ENCODE measurements at places on chromosomes 5 and 9.

- DNase-seq, result no peak
These were observed 101.2 kb downstream of the ESM1 start for GRCh38 chr5:54884195-54884536.

DNA sequence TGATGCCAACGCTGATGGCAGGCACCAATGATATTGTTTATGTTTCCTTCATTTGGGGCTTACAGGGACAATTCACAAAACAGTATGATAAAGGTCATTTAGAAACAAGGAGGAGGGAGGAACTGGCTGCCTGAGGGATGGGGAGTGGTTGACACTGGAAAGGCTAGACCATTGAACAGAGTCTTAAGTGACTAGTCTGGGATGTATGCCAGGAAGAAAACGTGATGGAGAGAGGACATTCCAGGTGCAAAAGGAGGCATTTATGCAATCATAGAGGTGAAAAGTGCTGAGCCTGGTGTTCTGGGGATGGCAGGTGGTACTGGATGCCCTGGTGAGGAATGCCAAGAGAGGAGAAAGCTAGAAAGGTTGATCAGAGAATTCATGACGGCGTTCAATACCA lies 153.4 kb downstream of the ZNF462 start:
- DNase-seq, result no peak

DNA sequence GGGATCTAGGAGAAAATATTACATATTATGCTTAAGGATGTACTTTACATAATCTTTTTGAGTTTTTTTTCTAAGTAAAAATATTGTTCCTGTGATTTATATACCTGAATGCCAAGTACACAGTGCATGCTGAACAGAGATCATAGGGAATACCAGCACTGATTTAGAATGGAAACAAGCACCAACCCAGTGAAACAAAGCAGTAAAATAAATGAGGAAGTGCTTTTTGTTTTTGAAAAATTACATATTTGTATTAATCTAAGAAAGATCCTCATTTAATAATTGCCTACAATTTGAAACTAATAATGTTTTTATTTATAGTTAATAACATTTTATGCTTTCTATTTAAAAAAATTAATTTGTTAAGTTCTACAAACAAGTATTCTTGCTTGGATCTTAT lies 18.0 kb downstream of the GARNL3 start:
- DNase-seq, result no peak

DNA sequence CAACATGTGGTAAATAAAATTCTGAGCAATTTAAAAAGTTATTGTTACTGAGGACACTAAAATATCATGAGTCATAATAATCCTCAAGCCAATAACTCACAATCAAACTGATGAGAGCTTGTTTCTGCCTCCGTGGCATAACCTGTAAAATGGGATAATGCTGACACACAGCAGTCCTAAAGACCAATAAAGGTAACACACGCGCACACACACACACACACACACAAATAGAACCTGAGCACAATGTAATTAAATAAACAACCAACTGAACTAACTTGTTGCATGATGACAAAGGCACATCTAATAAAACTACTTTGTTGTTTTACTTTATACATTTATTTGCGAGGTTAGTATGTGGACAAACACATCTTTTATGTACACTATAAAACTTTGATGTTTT lies 358.2 kb downstream of the BNC2 start:
- DNase-seq, result no peak

DNA sequence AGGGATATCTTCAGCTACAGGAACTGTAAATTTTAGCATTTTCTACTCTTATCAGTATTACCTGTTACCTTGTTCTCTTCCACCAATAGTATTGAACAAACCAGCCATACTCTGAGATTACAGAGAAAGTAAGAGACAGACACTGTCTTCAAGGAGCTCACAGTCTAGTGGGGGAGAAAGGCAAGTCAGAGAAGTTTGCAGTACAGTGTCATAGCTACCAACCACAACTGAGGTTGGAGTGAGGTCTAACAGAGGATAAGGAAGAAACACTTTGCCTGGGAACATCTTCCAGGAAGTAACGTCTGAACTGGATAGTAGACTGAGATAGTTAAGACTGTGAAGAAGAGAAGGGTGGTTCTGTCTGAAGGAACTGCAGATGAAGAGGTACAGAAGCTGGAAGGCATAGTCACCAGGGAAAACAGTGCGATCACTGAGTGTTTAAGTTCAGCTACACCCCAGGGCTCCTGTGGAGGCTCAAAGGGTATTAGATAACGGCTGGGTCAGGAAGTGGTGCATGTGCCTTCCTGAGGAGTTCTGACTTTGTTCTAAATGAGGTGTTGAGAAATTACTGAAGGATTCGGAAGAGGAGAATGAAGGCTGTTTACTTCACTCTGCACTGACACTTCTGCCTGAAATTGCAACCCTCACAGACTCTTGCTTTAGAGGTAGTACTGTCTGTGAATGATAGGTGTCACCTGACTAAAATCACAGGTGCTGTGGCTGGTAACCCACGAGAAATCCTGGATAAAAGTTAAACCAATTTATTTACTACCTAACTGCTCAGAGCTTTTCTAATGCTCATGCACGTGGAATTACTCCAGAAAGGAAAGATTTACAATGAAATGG lies 841.6 kb downstream of the MAT2B start:
- DNase-seq, result no peak

DNA sequence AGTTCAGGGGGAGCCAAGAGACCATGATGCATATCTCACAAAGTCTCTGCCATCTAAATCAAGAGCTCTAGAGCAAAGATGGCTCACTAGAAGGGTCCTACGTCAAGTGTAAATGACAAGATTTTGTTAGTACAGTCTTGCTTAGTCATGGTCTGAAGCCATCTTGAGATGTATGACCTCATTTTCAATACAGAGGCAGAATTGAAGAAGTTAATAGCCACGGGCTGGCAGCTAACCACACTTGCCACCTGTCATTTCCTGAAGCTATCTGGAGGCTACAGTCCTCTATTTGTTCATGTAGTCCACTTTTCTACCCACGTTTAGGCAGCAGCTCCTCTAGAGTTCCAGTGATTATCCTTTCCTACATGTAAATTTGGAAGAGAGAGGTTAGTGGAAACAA lies 231.7 kb upstream of the CDH12 start:
- no peak for DNase-seq

DNA sequence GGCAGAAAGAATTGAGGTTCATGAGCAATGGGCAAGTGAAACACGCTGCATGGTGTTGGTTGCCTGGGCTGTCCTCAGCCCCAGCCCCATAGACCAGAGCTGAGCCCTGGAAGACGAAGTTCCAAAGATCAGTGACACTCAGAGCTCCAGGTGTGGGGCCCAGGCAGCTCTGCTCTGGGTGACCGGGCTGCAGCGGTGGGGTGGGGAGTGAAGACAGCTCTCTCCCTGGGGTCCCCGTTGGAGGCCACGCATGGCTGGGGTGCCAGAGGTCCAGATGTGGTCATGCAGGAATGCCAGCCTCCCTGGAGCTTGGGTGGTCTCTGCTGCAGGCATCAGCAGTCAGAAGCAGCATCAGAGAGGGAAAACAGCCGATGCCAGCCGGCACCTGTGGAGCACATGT lies 165.0 kb upstream of the ERCC6L2 start:
- no peak for DNase-seq

DNA sequence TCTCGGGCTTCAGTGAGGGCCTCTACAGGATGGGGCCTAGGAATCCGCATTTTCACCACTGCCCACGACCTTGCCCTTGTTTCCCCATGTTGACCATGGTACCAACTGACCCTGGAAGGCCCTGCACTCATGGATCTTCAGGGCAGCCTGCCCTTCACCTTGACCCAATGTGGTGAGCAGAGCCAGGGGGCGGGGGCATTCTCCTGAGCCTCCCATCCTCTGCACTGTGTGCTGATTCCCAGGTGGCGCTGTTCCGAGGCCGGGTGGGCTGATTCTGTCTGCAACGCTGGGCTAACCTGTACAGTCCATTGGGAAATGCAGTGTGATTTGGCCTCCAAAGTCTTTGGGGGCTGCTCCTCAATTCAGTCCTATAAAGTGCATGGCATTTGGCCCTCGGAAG lies 68.7 kb downstream of the SHB start:
- no peak for DNase-seq

Data from stimulated activated CD8-positive, alpha-beta memory T cell treated with anti-CD3 and anti-CD28 coated beads, Interleukin-2, amount 100 ng/mL, for 1 hour (primary cell).